ENCODE measurements at places on chromosomes 3 and 15.

- DNase-seq, result no peak
Measured at GRCh38 chr3:172159962-172160538, 120.7 kb downstream of the FNDC3B start.

GRCh38 chr3:26259176-26259575 lies 363.4 kb upstream of the LRRC3B start:
- no peak for DNase-seq

- DNase-seq, result no peak
Measured at GRCh38 chr3:18841422-18842343, 306.6 kb upstream of the KCNH8 start.

- no peak for DNase-seq
Measured at GRCh38 chr3:61847784-61848462, 286.6 kb downstream of the PTPRG start.

- no peak for DNase-seq
Measured at GRCh38 chr3:197293605-197294237, 4.7 kb downstream of the DLG1 start.

DNA sequence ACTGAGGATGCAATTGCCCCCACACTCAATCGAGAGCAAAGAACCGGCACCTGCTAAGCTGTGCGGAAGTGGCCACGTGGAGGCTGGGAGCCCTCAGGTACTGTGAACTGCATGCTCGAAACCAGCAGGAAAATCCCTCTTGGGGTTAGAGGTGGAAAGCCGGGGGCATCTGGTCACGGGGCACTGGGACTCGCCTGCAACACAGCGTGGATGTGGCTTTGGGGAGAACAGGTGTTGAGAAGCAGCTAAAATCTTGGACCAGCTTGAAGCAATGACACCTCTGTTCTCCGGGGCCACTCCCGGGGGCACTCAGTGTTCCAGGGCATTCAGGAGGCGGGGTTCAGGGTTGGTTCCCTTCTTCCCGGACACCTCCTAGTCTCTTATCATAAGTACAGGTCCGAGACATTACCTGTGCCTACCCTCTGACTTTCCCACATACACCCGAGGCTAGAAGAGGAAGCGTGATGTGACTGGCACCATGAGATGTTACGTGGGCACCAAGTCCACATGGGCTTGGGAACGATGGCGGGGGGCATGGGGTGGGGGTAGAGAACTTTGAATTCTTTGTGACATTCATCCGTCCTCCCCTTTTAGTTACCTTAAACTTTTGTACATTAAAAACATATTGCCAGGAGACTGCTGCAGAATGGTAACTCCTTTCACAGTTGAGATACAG lies 172.0 kb downstream of the ADAMTS17 start:
- DNase-seq, result no peak

DNA sequence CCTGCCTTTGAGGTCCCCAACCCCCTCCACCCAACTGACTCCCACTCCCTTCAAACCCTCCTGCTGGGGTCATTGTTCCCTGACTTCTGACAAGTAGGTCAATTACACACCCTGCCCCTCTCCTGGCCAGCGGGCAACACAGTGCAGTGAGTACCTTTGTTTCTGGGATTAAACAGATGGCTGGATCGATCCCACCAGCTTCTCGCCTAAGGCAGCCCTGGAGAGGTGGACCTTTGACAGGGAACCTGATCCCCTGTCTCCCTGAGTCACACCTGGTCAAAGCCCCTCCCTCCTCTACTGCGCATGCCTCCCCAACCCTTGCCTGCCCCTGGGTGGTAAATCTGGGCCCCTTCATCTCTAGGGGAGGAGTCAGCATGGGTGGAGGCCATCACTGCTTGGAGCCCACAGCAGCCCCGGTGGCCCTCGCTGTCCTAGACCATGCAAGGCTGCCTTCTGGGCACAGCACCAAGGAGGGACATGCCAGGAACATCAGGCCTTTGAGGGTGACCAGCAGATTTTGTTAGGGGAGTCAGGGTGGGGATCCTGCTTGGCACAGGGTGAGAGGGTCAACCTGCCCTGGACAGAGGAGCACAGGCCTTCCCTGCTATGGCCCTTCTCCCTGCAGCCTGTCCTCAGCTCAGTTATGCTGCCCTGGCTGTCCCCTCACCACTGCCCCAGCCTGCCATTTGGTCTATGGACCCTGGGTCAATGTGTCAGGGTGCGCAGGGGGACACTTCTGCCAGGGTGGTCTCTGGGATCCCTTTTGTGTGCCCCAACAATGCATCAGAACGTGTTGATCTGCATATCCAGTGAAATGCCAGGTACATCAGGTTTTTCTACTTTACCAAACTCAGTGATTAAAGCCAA lies 9.8 kb upstream of the PRR23E start:
- DNase-seq, result no peak

All from activated CD4-positive, alpha-beta T cell treated with anti-CD3 and anti-CD28 coated beads, Interleukin-2, amount 50 U/mL, for 24 hours (primary cell).